ENCODE measurements at places on chromosomes 12 and 14.

DNA sequence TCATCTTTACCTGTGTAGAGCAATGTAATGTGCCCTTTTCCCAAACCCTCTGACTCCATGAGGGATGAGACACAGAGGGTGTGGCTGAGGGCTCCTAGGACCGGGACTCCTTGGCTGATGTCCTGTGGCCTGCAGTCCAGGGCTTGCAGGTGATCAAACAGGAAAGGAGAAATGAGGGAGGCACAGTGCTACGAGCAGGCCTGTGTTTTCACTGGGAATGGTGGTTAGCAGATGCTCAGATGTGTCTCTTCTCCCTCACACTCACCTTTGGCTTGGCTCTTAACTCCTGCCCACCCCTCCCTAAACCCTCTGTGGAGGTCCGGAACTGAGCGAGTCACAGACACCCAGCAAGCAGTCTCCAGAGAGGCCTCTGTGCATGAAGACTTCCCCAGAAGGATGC lies 254.4 kb downstream of the DAD1 start:
- H3K4me3 ChIP-seq, result no peak overlapping the region
- no peaks in the 10 kb centered on the region for H3K36me3 ChIP-seq
- H3K27me3 ChIP-seq, result no peaks in the 10 kb centered on the region

DNA sequence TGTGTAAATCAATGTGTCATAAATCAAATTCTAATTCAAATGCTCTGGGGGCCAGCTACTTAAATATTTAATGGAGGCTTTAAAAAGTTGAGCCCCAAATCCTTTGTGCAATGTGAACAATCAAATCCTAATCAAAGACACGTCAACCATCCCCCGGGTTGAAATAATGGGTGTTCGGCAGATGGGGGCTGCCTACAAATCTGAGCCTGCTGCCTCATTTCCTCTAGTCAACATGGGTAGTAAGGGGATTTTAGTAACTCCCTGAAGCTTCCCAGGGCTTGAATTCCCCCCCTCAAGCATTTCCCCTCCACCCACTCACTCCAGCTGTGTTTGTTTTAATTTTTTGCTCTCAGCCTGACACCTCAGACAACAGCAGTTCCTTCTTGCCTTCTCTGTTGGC lies 37.8 kb downstream of the SRRM4 start:
- no peaks in the 10 kb centered on the region for H3K36me3 ChIP-seq
- H3K4me3 ChIP-seq, result no peak overlapping the region
- no peaks in the 10 kb centered on the region for H3K27me3 ChIP-seq
- no peak for DNase-seq
- H3K4me1 ChIP-seq, result no peaks in the 10 kb centered on the region

DNA sequence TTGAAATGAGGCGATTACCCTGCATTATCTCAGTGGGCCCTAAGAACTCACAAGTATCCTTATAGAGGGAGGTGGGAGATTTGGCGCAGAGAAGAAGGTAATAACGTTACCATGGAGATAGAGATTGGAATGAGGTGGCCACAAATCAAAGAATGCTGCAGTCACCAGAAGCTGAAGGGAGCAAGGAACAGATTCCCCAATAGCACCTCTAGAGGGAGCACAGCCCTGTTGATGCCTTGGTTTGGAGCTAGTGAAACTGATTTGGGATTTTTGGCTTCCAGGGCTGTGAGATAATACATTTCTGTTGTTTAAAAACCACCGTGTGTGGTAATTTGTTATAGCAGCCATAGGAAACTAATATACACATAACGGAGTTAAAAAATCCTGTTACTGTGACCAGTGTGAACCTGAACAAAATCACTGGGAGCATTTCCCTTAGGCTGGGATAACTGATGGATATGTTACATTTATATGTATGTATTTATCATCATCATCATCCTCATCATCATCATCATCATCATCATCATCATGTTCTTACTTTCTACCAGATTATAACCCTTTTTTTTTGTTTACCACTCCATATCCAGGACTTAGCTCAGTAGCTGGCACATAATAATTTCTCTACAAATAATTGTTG lies 100.3 kb downstream of the LIN7A start:
- H3K27ac ChIP-seq, result no peak overlapping the region
- H3K4me3 ChIP-seq, result no peak overlapping the region
- H3K27me3 ChIP-seq, result no peaks in the 10 kb centered on the region
- no peaks in the 10 kb centered on the region for H3K36me3 ChIP-seq

GRCh38 chr12:85580562-85581168 lies 255.5 kb downstream of the RASSF9 start:
- H3K27ac ChIP-seq, result peak overlapping the region; percentile 41
- H3K4me3 ChIP-seq, result no peak overlapping the region
- H3K4me1 ChIP-seq, result peaks cover 9% of the 10 kb centered on the region
- peak; percentile 82 for DNase-seq
- H3K36me3 ChIP-seq, result no peaks in the 10 kb centered on the region
- H3K27me3 ChIP-seq, result no peaks in the 10 kb centered on the region

DNA sequence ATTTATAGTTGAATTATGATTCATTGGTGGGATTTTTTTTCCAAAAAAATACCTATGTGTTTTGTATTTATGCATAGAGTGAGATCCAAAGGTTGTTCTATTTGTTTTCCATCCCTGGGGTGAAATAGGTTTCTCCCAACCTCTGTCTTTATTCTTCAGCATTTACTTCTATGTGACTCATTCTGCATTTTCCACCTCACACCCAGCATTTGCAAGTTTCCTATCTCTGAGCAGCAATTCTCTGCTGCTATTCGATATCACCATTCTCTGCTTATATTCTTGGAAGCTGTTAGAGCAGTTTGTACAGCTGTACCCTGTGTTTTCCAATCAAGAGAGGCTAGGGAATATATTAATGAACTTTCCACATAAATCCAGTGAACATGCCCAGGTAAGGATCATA lies 538.9 kb downstream of the SNAPC1 start:
- no peak overlapping the region for H3K27ac ChIP-seq
- H3K27me3 ChIP-seq, result no peaks in the 10 kb centered on the region
- no peak overlapping the region for H3K4me3 ChIP-seq
- H3K36me3 ChIP-seq, result no peaks in the 10 kb centered on the region
- no peak for DNase-seq

Data from endothelial cell of umbilical vein (primary cell).